ENCODE measurements at places on chromosomes 5 and 9.

DNA sequence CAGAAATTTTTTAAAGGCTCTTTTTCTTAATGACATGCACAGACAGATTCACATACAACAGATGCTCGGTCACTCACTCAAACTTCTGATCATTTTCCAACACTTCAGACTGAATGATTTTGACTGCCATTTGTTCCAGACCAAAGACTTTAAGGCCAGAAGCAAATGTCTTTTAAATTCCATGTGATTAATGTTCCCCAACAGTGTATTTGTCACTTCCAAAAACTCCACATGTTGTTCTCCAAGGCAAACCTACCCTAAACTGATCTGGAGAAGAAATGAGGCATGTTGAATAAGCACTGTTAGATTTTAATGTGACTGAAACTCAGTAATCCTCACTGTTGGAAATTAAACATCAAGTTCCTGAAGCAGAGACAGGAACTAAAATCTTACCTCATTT is 366.7 kb downstream of the GABRG2 start:
- no peak for DNase-seq

DNA sequence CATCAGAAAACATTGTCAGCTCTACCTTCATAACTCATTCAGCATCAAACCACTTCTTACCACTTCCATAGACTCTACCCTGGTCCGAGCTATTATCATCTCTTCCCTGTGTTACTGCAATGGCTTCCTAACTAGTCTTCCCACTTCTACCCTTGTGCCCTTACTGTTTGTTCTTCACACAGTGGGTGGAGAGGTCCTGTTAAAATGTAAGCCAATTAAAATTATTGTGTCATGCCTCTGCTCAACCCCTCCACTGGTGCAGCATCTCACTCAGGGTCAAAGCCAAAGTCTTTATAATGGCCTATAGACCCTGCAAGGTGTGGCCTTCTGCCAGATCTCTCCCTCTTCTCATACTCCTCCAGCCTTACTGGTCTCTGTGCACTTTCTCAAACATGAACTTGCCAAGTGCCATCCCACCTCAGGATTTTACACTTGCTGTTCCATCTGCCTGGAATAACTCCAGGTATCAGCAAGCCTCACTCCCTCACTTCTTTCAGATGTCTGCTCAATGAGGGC is 22.8 kb upstream of the ARAP3 start:
- DNase-seq: no peak

- no peak for DNase-seq
These were observed 31.4 kb upstream of the LPCAT1 start for GRCh38 chr5:1555011-1555807.

GRCh38 chr5:59208474-59208873 is 625.6 kb downstream of the RAB3C start:
- no peak for DNase-seq

DNA sequence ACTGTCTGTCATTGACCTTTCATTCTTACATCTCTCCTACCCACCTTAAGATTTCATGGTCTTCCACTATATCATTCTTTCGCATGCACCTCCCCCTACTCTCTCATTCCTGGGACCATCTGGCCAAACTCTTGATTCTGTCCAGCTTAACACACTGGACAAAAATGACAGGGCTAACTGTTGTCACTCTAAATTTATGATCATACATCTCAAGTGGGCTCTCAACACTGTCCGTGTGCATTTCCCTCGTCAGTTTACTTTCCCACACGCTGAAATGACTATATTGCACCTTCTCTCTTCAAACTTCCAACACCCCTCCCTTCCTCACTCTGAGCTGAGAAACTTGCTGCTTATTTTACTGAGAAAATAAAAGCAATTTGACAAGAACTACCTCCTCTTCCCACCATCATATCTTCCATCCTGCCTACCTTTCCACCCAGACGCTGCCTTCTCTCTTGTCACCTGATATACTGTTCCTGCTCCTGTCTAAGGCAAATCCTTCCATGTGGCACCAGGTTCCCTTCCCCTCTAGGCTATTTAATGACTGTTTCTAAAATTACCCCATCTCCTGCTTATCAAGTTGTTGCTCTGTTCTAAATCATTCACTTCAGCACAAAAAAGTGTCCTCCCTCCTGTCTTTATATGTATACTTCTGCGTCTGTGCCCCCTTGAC is 8.1 kb upstream of the KLF9 start:
- no peak for DNase-seq

All from stimulated activated CD8-positive, alpha-beta memory T cell treated with anti-CD3 and anti-CD28 coated beads, Interleukin-4, amount 100 ng/mL, for 4 hours (primary cell).